ENCODE measurements at places on chromosomes 13 and 19.
A peak's percentile ranks its signal among the peaks of the same experiment; 100 is the strongest.

DNA sequence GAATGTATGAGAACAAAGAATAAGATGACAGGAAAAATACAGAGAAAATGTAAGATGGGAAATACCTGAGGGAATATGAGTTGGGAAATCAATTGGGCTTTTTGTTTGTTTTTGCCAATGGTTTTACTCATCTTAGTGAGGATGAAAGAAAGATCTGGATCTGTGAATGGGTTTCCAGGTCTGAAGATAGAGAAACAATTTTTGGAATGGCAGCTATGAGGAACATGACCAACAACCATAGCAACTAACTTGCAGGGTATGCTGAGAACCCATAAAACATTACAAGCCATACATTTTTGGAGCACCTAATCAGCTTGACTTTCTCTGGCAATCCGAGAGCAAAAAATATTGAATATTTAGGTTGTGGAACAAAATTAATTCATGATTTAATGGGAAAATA, 290.0 kb downstream of the KCTD12 start:
- no peak for DNase-seq

DNA sequence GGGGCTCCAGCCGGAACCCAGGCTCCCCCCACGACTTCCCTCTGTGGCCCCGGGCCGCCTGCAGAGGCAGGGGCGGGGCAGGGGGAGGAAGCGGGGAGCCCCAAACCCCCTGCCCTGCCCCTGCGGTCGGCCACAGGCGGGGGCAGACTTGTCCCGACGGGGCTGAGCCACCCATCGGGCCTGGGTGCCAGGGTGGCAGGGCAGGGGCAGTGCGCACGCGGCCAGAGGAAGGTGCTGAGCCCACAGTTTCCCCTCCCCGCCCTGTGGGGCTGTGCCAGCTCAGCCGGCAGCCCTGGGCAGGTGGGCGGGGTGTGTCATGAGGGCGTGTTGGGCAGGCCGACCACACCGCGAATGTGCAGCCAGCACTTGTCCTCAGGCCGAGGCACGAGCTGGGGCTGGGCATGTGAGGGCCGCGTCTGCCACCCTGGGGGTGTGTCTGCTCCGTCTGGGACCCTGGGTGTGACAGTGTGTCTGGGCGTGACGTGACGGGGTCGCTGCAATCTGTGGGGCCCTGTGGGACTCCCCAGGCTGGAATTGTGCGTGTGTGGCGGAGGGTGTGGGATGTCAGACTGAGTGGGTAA, 17.7 kb downstream of the CCDC97 start:
- no peak for DNase-seq

DNA sequence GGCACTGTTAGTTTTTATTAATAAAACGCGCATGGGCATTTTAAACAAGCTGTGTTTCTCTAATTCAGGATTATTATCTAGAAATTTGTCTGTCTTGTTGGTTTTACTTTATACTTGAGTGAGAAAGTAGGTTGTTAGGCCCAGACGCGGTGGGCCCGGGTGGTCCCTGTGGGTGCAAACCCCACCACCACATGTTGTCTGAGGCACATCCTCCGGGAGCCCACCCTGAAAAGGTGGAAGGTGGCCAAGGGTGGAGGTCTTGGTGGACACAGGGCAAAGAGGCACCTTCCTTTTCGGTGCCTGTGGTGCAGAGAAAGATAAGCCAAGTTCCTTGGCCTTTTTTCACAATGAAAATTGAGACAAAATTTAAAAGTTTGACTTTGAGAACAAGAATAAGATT, 16.6 kb downstream of the ATP4B start:
- DNase-seq, result no peak

- DNase-seq, result peak; percentile 17
Observed at GRCh38 chr13:46184277-46184699, 2.3 kb upstream of the LCP1 start.

- no peak for DNase-seq
Observed at GRCh38 chr13:23856008-23856750, 33.0 kb downstream of the MIPEP start.

GRCh38 chr13:45879666-45880065, 28.1 kb upstream of the SIAH3 start:
- DNase-seq, result no peak

- DNase-seq, result no peak
Observed at GRCh38 chr19:10227026-10227971, 3.8 kb downstream of the S1PR2 start.
